ENCODE measurements at places on chromosomes 3 and 15. TPM values are rescaled to one million over a fixed set of nuclear protein-coding genes. Genes with fewer than 3 reads are reported as not detected.

DNA sequence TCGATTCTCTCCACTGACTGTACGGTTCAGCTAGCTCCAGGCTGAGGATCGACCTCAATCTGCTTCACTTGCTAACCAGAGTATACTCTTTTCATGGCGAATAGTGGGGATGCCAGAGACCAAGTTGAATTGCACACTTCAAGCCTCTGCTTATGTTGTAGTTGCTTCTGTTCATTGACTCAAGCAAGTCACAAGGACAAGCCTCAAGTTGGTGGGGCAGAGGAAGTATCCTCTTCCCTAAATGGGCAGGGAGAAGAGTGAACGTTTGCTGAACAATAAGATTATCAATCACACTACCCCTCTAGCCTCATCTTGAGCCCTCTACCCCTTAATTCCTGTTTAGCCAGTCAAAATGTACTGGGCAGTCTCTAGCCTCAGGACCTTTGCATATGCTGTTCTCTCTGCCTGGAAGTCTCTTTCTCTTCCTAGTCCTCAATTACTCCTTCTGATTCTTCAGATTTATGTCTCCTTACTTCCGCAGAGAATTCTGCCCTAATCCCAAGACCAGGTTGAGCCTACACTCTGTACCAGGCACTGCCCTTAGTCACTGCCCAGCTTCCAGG is 390.4 kb upstream of the PROK2 start:
- DNase-seq = no peak

GRCh38 chr15:42100021-42100800 is 5.8 kb upstream of the PLA2G4D start:
- DNase-seq = no peak

The LTK gene
- total RNA-seq = 1.4 TPM

- no peak for DNase-seq
Observed at GRCh38 chr3:134078169-134078831, 48.6 kb upstream of the SLCO2A1 start.

DNA sequence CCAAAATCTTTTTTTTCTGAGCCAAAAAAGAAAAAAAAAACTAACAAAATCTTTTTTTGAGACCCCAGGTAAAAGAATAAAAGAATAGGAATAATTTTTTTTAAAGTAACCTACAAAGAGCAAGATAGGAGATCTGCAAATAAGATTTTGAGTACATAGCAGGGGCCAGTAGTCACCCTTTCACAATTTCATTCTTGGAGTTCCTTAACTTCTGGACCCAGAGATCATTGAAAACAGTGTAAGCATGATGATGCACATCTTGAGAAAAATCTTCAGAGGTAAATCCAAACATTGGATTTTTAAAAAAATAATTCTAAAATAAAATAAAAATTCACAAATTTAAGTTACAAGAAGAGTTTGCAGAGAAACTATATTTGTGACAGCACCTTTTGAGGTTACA is 18.8 kb downstream of the TFRC start:
- no peak for DNase-seq

The PLIN1 gene
- 24.6 TPM for total RNA-seq

- DNase-seq = no peak
Observed at GRCh38 chr3:114518206-114518808, 224.5 kb downstream of the TIGIT start.

- peak; percentile 38 for DNase-seq
Observed at GRCh38 chr15:78979456-78980320, 34.8 kb upstream of the CTSH start.

DNA sequence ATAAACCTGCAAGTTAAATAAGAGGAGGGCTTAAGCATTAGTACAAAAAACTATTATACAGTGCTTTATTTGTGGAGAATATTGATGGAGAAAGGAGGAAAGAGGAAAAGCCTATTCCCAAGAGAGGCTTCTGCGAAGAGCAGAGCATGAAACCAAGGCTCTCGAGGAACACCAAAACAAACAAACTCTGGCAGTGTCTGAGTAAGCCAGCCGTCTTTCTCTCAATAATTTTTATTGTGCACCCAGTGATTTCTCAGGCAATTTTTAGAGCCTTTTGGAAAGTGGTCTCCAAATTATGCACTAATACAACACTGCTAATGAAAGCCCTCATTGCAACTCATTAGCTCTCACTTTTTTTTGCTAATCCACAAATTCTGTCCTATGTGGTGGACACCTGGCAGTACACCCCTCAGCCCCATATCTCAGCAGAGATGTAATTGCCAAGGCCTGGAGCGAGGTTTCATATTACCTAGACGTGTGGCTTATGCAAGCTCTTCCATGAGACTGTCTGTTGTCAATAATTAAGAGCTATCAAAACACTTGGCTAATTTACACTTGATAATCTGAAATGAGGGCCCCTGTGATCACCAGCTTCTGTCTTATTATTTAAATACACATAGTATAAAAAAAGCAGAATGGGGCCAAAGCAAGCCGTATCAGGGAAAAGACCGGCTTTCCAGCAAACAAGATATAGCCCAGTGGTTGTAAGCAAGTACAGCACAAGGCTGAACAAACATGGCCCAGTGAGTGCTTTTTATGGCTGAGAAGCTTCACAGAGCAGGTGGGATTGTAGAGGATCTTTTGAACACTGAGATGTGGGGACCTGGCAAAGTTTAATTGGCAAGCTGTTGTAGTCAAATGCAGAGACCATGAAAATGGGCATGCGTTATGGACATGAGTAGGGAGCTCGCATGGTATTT is 216.9 kb downstream of the ROBO2 start:
- DNase-seq = no peak

The UBAP1L gene
- 1.7 TPM for total RNA-seq

GRCh38 chr15:80152896-80153876 is at the start of gene FAH:
FAH (plus strand) TSS chr15:80152999; CDS start chr15:80153055, 56 bp downstream.
- no peak for DNase-seq

- no peak for DNase-seq
Observed at GRCh38 chr15:58513008-58513407, 81.2 kb downstream of the LIPC start.

DNA sequence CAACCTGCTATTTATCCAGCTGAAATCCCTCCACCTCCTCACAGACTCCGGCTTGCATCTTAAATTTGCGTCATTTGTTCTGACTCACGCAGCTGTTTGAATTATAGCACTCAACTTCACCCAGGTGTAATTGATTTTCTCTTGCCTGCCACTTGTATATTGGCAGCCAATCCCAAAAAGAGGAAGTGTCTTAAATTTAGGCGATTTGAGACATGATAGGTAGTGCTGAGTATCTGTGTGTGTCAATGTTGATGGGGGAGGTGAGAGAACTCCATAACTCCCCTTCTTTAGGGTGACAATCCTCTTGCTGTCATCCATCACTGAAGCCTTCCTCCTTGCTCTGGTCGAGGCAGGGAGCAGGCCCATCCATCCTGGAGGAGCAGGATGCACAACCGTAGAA is 77.2 kb upstream of the TPRG1 start:
- no peak for DNase-seq

GRCh38 chr3:139130390-139131140 is 85.9 kb upstream of the PRR23C start:
- no peak for DNase-seq

GRCh38 chr3:176697284-176697889 is 499.9 kb downstream of the TBL1XR1 start:
- DNase-seq = no peak

The DBR1 gene
- 11.0 TPM for total RNA-seq

DNA sequence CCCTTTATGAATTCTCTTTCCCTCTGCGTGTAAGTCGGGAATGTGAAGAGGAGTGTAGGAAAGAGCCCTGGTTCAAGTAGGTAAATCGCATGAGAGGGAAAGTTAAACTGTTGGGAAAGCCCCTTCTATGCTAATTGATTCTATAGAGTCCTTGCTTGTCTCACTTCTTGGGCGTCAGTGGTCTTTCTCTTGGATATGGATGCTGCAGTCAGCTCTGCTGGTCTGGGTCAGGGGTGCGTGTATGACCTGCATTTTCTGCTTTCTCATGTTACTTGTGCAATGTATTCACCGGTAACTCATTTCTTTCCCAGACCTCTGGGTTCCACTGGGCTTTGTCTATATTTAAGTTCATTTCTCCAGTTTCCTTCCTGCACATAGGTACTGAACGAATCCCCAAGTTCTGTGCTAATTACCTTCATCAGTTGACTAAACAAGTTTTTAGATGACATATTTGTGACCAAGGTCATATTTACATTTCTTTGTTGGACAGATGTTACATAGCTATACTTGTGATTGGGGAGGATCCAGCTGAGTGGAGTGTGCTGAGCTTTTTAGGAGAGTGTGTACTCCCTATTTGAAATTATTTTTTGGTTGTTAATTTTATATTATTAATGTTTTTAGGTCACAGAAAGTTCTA is 1.4 kb downstream of the SETD5 start:
- peak; percentile 32 for DNase-seq

The CHRM5 gene
- not detected for total RNA-seq

The ITIH3 gene
- 0.51 TPM for total RNA-seq

- DNase-seq = no peak
Observed at GRCh38 chr15:91368611-91369010, 268.6 kb downstream of the SV2B start.

GRCh38 chr3:140247775-140248174 is 312.8 kb downstream of the CLSTN2 start:
- DNase-seq = no peak

The RBM5 gene
- 83.8 TPM for total RNA-seq

The ROPN1 gene
- total RNA-seq = 2.0 TPM

GRCh38 chr3:46905213-46905560 is 27.7 kb downstream of the PTH1R start:
- no peak for DNase-seq

GRCh38 chr15:35827911-35828310 is 281.9 kb upstream of the DPH6 start:
- no peak for DNase-seq

GRCh38 chr15:32838338-32838737 is 120.5 kb downstream of the GREM1 start:
- DNase-seq = no peak

The KAT2B gene
- 71.3 TPM for total RNA-seq

DNA sequence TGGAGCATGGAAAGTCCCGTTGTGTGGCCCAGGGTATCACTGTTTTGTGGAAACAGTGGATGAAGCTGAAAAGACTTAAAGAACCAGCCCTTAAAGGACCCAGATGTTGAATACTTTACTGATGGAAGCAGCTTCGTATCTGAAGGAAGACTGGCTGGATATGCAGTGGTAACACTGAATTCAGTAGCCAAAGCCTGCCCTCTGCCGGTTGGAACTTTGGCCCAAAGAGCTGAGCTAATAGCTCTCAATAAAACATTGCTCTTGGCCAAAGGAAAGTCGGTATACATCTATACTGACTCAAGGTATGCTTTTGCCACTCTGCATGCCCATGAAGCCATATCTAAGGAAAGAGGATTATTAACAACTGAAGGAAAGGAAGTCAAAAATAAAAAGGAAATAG is 885.4 kb downstream of the PDCD6IP start:
- peak; percentile 90 for DNase-seq

DNA sequence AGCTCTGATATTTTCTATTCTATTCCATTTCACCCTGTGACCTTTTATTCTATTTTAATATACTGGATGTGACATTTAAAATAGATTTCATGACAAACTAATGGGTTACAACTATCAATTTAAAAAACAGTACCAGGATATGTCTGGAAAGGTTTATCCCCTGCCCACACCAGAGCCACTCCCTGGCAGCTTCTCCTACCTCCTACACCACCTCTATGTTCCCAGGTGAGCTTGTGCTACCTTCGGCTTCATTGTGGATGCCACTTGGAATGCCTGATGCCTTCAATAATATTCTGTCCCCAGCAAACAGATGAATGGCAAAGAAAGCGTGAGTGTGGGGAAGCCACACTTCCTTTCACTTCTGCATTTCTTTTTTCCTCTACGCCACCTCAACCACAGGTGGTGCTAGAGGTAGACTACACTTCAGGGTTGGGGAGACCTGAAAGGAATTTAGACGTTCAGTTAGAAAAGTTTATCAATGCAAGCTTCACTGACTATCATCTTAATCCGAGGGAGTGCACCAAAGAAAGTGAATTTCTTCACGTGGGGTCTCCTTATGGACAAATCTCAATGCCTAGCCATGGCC is 213.0 kb downstream of the SSR3 start:
- DNase-seq = no peak

DNA sequence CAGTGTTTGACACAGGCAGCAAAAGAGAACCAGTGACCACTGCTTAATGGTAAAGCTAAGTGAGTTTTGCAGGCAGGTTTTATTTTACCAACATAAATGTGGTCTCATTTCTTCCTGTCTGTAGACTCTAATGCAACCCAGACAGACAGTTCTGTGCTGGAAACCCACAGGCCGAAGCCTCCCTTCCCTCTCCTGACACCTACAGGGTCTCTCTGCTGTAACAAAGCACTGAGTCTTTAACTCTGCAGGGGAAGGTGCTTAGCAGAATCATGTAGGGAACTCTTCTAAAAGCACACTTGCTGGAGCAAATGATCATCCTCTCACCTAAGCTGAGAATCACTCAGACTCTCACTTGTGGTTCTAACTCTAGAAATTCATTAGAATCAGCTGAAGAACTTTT is 200.3 kb downstream of the KBTBD8 start:
- DNase-seq = no peak

The CHL1 gene
- total RNA-seq = 77.2 TPM

- no peak for DNase-seq
Observed at GRCh38 chr3:567488-568185, 371.1 kb downstream of the CHL1 start.

The SCN5A gene
- total RNA-seq = 150 TPM

DNA sequence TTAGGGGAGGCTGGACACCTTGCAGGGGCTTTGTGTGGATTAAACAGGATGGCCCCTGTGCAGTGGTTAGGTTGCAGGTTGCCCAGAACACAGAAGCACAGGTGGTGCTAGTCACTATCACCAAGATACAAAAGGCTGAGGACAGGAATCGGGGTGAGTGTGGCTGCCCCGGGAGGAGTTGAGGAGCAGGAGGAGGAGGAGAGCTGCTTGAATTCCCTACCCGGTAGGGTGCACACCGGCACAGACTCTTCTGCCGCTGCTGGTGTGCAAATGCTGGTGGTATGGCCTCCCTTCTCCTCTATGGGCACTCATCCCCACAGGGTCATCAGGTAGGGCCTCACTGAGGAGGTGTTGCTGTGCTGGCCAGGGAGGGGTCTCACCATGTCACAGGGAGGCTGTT is 67.5 kb upstream of the SMAD6 start:
- no peak for DNase-seq

The CLRN1 gene
- not detected for total RNA-seq

The CHRFAM7A gene
- total RNA-seq = 4.9 TPM

DNA sequence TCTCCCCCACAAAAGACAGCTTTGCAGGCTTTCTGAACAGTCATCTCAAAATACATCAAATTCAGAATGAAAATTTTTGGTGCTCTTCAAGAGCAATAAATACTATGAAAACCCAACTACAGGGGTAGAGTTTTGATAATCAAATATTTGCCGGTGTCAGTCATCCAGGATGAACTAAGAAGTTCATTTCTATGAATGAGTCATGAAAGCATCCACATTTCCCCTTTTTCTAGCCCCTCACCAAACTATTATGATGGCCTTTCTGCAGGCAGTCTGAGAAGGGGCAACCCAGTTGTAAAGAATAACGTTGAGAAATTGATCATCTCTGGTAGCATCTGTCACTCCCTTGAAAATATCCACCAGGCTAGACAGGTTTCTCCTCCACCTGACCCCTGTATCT is 3.1 kb upstream of the LPCAT4 start:
- DNase-seq = no peak

The SLC24A5 gene
- total RNA-seq = not detected
